Activated effector memory CD4-positive, alpha-beta T cell treated with Interleukin-2 at 50 U/mL for 16 hours (primary cell): ENCODE measurements at places on chromosomes 12 and 14.

GRCh38 chr14:100448376-100448775 lies 125.2 kb downstream of the SLC25A47 start:
- no peak for DNase-seq

GRCh38 chr14:101090976-101091375 lies 187.5 kb upstream of the RTL1 start:
- DNase-seq: no peak

DNA sequence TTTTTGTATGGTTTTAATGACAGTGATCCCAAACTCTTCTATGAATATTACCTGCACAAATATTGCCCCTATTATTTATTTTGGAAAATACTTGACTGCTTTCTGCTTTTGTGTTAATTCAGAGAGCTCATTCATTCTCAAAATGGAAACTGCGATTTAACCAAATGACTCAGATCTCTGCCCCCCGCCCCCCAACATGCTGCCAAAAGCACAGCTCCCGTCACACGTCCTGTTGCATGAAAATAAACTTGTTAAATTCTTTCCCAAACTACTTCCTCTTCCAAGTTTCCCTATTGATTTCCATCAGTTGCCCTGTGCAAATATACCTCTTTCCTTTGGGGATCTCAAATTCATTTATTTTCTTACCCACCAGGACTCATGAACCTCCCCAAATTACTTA lies 18.0 kb upstream of the NRDE2 start:
- no peak for DNase-seq

DNA sequence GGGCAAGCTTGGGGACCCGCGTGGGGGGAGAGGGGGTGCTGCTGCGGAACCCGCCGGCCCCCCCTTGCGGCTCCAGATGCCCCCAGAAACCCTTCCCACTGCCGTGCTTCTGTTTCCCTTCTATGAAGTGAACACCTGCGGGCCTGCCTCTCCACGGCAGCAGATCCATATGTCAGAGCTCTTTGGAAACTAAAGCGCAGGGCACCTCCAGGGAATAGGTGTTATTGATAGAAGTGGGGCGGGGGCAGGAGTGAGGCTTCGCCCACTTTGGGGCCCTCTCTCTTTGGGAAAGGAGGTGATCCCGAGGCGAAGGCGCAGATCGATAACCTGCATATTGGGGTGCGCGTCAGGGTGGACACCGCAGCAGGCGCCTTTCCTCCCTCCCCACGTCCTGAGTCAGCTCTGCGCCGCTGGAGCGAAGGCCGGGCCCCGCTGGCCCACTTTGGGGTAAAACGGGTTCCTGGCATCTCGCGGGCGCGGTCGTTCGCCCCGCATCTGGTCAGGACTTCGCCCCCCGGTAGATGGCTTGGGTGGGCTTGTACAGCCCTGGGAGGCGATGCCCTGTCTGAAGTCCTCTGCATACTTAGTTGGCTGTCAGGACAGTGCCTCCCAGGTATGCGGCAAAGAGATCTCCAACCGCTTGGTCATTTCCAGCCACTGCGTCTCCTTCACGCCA lies 524 bp downstream of the KMT5A start:
- DNase-seq: no peak

GRCh38 chr12:76777765-76778216 lies 13.9 kb downstream of the ZDHHC17 start:
- DNase-seq: no peak

GRCh38 chr14:96091149-96091693 lies 52.1 kb downstream of the C14orf132 start:
- DNase-seq: no peak

DNA sequence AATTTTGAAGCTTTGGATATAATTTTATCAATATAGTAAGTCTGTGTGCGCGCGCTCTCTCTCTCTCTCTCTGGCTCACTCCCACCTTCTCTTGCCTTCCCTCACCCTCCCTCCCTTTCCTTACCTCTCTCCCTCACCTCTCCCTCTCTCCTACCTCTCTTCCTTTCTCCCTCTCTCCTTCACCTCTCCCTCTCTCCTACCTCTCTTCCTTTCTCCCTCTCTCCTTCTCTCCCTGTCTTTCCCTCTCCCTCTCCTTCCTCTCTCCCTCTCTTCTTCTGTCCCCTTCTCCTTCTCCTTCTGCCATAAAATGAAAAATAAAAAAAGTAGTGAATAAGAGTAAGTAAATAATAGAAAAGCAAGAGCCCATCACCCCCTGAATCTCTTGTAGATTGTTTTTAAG lies 9.0 kb upstream of the NUDT4 start:
- no peak for DNase-seq

- no peak for DNase-seq
These were observed 45.7 kb upstream of the VASH1 start for GRCh38 chr14:76715511-76716081.

GRCh38 chr12:12701457-12701856 lies 5.5 kb upstream of the GPR19 start:
- no peak for DNase-seq

DNA sequence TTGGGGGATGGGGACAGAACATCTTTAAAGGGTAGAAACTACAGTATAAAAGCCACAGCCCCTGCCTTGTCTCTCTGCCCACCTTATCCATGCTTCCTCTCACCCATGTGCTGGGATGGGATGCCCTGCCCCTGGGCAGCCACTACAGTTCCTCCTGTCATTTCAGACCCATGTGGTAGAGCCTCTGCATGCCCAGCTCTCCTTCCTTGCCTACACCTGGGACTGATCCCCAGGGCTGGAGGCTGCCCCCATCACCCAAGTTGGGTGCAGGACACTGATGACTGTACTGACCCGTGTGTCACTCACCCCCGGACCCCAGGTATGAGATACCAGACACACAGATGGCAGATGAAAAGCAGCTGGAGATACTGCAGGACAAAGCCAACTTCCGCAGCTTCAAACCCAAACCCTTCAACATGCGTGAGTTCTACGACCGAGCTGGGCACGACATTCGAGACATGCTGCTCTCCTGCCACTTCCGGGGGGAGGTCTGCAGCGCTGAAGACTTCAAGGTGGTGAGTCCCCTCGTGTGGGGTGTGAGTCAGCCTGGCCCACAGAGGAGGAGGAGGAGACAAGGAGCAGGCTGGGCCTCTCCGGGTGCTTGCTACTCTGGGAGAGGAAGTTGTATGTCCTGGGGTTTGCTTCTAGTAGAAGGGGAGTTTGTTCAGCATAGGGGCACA lies 2.2 kb downstream of the ASIC1 start:
- no peak for DNase-seq

GRCh38 chr12:4116251-4117111 lies 157.1 kb upstream of the CCND2 start:
- no peak for DNase-seq

DNA sequence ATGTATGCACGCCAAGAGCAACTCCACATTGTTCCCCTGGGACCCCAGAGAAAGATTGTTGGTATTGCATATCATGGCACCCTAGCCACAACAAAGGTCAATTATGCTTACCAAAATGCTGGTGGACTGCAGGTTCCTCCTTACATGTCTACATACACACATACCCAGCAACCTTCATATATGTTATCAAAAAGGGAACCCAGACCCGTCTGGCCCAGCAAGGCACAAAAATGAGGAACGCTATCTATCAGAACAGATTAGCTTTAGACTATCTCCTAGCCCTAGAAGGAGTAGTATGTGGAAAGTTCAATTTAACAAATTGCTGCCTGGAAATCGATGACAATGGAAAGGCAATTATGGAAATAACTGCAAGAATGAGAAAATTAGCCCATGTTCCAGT lies 61.5 kb downstream of the DHRS2 start:
- no peak for DNase-seq

- DNase-seq: no peak
These were observed 24.5 kb upstream of the BCL11B start for GRCh38 chr14:99296517-99296916.

DNA sequence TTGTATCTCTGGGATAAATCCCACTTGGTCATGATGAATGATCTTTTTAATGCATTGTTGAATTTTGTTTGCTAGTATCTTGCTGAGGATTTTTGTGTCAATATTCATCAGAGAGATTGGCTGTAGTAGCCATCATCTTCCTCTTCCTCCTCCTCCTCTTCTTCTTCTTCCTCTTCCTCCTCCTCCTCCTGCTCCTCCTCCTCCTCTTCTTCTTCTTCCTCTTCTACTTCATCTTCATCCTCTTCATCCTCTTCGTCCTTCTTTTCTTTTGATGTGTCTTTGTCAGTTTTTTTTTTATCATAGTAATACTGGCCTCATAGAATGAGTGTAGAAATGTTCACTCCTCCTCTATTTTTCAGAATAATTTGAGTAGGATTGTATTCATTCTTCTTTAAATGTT lies 15.4 kb upstream of the PPM1H start:
- no peak for DNase-seq

- DNase-seq: no peak
These were observed 257.1 kb downstream of the EFCAB11 start for GRCh38 chr14:89697281-89698060.

GRCh38 chr12:49705479-49706134 lies 1.6 kb downstream of the FMNL3 start:
- no peak for DNase-seq

GRCh38 chr14:98099527-98099926 lies 1172.5 kb downstream of the BCL11B start:
- DNase-seq: no peak

GRCh38 chr12:52715416-52715815 lies 12.1 kb upstream of the KRT77 start:
- no peak for DNase-seq

- no peak for DNase-seq
These were observed 8.3 kb downstream of the FOXJ2 start for GRCh38 chr12:8040791-8041190.

DNA sequence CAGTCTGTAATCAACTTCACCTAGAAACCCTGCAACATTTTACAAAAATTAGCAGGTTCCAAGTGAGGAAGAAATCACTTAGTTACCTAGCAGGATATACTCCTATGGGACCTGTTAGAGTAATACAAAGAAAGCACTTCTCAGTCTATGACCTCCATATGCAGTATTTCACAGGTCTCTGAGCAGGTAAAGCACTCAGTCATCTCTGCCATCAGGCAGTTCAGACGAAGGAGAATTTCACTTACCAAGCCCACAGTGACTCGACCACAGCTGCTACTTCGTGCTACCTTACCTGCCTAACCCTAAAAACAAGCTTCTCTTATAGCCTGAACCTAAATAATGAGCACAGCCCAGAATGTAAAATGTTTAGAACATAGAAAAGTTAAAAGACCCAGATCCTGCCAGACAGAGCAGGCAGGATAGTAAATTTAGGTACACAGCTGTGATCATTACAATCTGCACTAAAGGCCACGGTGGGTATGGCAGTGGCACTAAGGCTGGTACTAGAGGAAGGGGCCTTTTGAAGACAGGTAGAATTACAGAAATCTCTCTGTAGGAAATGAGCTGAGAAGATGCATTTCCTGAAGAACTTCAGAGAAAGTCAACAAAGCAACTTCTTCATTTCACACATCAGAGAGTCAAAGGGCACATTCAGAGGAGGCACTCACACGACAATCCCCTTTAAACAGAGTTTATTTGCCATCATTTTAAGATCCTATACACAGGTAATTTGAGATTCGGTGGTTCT lies 35.7 kb downstream of the DCAF5 start:
- DNase-seq: no peak

- DNase-seq: no peak
These were observed 274.0 kb downstream of the NOVA1 start for GRCh38 chr14:26323869-26324268.

DNA sequence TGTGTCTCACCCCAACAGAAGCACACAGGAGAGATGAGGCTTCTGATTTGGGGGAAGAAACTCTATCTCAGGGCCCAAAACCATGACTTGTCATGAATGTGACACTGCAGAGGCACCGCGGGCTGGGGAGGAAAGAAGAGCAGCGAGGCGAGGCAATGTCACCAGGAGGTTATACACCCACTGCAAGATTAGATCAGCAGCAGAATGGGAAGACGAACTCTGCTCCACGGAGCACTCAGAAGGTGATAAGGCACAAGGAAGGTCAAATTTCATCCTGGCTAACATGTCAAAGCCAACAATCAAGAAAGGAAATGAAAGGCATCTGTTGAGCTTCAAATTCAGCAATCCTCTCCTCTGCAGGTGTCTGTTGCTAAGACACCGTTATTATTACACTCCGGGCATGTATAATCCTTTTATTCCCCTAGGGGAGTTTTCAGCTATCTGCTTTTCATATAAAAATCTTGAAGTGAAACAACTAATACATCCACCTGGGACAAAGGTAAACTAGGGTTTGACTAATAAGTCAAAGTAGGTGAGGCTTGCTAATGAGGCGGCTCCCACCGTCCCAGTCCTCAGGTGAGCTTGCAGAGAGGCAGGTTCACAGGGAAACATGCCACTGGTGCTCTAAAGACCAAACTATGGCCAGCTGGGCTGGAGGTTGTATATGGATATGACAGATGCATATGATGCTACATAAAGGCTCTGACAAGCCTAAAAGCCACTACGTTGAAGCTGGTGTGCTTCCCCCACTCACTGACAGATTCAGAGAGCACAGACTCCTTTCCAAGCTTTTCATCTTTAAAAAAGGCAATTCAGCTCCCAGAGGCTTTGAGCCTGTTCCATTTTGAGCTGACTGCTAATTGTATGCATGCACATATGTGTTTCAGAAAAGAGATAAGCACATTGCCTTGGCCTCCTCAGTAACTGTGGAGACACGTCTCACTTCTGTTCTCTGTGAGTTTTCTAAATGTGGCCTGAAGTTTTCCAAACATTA lies 221.2 kb downstream of the NELL2 start:
- no peak for DNase-seq

DNA sequence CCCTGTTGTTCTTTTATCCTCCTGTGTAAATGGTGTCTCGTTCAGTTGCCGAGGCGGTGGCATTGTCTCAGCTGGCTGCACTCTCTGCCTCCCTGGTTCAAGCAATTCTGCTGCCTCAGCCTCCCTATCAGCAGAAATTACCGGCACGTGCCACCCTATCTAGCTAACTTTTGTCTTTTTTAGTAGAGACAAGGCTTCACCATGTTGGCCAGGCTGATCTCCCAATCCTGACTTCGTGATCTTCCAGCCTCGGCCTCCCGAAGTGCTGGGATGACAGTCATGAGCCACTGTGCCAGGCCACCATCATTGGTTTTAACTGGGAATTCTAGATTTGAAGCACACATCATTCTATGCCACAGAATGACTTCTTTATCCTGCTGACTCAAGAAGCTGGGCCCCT lies 175.3 kb upstream of the ALG10B start:
- no peak for DNase-seq

DNA sequence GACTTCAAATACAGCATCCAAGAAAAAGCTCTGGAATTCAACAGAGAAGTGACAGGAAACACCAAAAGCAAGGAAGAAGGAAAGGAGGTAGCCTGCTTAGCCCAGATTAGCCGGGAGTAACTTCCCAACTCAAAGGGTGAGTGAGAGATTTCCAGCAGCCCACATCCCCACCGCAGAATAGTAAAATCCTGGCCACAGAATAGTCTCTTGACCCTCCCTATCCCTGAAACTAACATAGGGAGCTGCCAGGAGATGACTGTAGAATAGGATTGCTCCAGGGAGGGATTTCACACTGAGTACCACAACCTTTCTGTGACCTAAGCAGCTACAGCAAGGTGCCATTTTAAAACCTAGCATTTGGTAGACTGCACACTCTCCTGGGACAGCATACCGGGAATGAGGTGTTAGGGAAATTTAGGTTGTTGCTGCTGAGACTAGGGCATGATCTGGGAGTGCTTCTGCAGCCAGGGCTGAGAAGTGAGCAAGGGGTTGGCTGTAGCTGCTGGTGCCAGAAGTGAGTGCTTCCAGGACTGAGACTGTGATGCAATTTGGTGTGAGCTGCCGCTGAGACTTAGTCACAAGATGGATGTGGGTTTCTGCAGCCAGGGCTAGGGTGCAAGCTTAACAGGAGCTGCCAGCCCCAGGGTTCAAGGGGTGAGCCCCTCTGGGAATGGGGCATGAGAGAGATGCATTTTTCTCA lies 66.0 kb downstream of the TMTC3 start:
- no peak for DNase-seq

GRCh38 chr14:57641776-57642175 lies 148.1 kb upstream of the CCDC198 start:
- no peak for DNase-seq

- no peak for DNase-seq
These were observed 40.5 kb upstream of the TBC1D15 start for GRCh38 chr12:71799106-71799505.
